ENCODE measurements at places on chromosomes 16 and 17.

- no peak for DNase-seq
These were observed 52.5 kb downstream of the MRC2 start for GRCh38 chr17:62679866-62680377.

DNA sequence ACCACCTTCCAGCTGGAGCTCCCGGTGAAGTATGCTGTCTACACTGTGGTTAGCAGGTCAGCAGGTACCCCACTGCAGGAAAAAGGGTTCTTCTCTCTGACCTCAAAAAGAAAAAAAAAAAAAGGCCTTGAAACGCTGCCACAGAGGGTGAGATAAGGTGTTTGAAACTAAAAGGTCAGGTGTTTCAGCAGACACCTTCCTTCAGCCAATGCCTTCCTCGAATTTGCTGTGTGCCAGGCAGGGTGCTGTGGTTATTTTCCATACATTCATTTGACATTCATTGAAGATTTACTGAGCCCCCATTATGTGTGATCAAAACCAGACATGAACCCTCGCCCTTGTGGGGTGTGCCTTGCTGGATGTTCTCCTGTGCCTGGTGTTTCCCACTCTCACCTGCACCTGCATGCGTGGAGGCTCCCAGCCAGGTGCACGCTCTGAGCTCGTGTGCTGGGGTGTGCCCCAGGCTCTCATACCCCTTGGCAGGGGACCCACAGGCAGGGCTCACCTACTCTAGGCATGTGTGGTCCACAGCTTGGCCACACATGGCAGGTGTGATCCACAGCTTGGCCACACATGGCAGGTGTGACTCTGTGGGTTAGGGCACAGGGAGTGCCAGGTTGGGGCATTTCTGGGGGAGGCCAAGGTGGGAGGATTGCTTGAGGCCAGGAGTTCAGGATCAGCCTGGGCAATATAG, 15.8 kb upstream of the ITGAD start:
- DNase-seq, result no peak

DNA sequence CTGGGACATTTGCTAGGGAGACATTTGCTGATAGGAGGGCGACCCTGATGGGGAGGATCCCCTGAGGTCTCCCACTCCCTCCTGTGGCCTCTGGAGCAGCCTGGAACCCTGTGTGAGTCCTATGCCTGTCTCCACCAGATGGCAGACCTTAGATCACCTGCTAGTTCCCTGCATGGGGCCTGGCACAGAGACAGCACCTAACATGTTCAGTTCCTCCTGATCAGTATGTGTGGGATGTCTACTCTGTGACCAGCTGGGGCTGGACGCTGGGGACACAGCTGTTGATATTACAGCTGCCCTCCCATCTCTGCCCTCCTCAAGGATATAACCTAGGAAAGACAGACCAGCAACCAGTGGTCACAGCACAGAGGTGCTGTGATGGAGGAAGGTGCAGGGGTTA, 1.1 kb upstream of the ADCY7 start:
- DNase-seq, result no peak

DNA sequence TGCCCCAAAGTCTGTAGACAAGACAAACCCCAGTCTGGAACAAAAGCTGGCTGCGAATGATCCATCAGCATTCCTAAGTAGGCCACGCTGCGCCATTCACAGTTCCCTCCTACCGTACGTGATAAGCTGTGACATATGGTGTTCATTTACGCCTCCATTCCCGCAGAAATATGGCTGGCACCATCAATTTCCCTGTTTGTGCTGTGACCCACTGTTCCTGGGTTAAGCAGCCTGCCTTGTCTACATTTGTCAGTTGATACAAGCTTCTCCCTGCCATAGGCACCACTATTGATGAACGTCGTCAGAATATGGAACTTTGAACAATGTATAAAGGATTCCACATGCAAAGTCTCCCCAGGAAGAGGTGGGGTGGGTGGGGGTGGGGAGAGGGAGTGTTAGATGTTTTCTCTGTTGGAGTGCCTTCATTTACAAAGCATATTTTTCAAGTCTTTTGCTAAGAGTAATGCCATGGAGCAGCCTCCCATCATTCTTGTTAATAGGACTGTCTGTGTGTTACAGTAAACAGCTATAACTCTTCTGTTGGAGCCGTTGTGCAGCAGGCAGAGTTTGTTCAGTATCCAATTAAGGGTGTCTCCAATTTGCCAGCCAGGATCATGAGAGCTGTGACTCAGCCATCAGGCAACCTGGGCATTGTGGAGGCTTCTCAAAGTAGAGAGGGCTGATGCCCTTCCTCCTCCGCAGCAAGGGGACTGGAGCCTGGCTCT, 294.6 kb downstream of the TMEM114 start:
- DNase-seq, result no peak

GRCh38 chr16:73040136-73040535, 7.8 kb downstream of the ZFHX3 start:
- peak; percentile 76 for DNase-seq

GRCh38 chr17:50135316-50136095, 5.5 kb upstream of the SAMD14 start:
- DNase-seq, result no peak

- DNase-seq, result peak; percentile 24
These were observed 1.4 kb downstream of the LIG3 start for GRCh38 chr17:34981538-34982241.

- DNase-seq, result no peak
These were observed 157.9 kb downstream of the WWOX start for GRCh38 chr16:78257376-78257728.

- no peak for DNase-seq
These were observed 96.4 kb upstream of the SOX9 start for GRCh38 chr17:72024457-72024856.

- no peak for DNase-seq
These were observed 26.5 kb downstream of the YPEL2 start for GRCh38 chr17:59357929-59358328.

DNA sequence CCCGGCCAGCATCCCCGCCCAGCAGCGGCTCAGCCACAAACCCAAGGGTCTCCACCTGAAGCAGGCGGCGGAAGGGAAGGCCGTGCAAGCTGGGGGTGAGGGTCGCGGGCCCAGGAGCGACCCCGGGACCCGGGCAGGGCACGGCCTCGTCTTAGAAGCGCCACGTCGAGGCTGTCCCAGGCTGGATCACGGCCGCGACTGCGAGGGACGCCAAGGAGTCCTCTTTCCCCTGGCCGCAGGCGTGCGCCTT, 538 bp upstream of the CCNF start:
- no peak for DNase-seq
